Foreskin keratinocyte (primary cell): ENCODE measurements at places on chromosomes 2 and 18. TPM values are rescaled to one million over a fixed set of nuclear protein-coding genes. Genes with fewer than 3 reads are reported as not detected.

ZSCAN30 gene
- 9.0 and 10.2 TPM in 2 replicates for total RNA-seq

APLF gene
- 3.0 and 3.2 TPM in 2 replicates for total RNA-seq

SKOR2 gene
- not detected in 2 replicates for total RNA-seq

CD226 gene
- 0.60 and 0.75 TPM in 2 replicates for total RNA-seq

IL36A gene
- not detected in 2 replicates for total RNA-seq
